ENCODE measurements at places on chromosomes 6 and 20.

- DNase-seq, result no peak
Measured at GRCh38 chr6:111604259-111605099, 1.2 kb downstream of the TRAF3IP2 start.

DNA sequence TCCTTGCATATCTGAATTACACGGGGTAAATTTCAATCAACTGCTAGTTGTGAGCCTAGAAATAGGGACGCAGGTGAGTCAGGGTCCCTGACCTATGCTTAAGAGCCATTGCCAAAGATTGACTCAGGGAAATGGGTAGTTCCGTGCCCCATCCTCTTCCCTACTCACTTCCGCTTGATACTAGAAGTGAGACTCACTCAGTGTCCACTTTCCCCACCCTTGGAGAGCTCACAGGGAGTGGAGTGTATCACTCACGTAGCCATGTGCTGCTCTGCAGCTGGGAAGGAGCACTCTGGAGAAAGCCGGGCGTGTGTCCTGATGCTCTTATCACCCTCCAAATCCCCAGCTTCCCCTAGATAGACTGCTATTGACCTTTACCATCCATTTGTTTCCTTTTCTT, 543 bp upstream of the MUC22 start:
- DNase-seq, result no peak

GRCh38 chr20:44420497-44420896, 55.2 kb upstream of the TTPAL start:
- DNase-seq, result no peak

DNA sequence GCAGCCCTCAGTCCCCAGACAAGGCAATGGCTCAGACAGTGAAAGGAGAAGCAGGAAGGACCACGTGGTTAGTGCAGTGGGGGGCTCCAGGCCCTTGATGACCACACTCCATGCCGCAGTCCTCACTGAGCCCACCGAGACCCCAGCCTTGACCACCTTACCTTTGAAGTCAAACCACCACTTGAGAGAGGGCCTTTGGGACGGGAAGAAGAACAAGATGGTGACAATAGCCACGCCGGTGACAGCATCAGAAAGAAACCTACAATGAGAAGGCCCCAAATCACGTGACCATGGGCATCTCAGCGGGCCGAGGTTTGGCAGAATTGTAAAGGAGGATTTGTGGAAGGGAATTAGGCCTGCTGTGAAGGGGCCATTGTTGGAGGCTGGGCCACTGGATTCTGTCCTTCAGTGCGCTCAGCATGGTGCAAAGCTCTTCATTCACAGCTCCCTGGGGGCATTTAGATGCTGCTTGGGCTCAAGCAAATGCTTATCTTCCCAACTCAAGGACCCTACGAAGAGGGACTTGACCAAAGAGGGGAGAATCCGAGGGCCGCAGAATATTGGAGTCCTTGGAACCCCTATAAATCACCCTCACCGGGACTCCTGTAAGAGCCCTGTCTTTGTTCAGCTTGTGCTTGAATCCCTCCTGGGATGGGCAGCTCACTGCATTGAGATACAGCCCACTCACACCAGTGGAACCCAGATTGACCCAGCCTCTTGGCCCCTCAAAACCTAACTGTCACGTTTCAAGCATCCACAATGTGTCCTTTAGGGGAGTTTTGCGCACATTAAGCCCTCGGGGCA, 33.2 kb upstream of the OCSTAMP start:
- DNase-seq, result no peak

GRCh38 chr6:15116889-15117288, 129.0 kb upstream of the JARID2 start:
- no peak for DNase-seq

GRCh38 chr6:56535626-56536025, 107.1 kb downstream of the DST start:
- DNase-seq, result no peak

DNA sequence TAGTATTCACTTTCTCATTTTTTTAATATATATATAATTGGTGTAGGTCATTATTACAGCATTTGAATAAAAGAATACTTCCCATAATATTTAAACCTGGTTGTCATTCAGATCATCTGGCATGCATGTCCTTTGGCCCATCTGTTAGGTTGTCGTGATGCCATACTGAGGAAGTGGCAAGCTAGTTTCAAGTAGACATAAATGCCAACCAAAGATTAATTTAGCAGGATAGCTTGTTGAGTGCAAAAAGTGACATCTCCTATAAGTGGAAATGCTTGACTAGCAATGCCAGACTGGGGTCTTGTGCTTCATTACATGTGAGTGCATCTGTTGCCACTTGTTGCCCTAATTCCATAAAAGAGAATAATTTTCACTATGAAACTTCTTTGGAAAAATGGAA, 1044.7 kb downstream of the GRIK2 start:
- DNase-seq, result no peak

- no peak for DNase-seq
Measured at GRCh38 chr20:46400828-46401477, 5.5 kb downstream of the ELMO2 start.

- DNase-seq, result no peak
Measured at GRCh38 chr6:132286298-132287019, 114.8 kb downstream of the MOXD1 start.

DNA sequence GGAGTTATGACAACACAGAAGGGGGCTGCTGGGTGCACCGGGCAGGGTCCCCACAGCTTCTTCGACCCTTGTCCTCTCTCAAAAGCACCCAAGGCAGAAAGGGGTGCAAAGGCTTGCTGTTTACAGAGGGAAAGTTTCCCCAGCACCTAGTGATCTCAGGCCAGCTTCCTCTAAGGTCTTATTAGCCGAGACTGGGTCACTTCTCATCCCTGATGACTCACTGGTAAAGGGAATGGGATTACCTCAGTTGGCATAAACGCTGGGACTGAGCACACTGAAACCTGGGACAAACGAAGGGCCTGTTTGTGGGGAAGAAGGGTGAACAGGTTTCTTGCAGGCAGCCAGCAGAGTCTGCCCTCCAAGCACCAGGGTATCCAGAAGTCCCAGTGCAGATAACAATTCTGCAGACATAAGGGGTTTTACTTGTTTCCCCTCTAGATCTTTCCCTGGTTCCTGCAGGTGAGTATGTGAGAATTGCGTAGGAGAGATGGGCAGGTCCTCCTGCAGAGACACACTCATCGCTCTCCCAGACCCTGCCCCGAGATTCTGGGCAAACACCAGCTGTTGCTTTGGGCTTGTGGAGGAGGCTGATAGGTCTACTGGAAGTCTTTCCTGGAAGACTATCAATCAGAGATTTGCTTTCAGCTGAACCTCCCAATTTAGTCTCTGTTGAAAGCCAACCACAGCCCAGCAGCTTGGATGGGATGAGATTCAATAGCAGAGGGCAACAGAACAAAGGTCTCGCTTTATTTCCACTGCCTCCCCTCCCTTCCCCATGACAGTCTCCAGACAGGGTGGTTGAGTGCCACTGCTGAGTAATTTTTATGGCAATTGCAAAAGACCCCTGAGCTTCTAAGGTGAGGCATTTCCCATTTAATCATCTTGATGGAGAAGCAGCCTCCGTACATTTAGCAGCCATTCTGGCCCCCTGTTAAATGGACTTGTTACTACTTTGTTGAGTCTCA, 25.7 kb downstream of the KCNG1 start:
- DNase-seq, result no peak

- no peak for DNase-seq
Measured at GRCh38 chr6:96792561-96793190, 44.6 kb downstream of the GPR63 start.

DNA sequence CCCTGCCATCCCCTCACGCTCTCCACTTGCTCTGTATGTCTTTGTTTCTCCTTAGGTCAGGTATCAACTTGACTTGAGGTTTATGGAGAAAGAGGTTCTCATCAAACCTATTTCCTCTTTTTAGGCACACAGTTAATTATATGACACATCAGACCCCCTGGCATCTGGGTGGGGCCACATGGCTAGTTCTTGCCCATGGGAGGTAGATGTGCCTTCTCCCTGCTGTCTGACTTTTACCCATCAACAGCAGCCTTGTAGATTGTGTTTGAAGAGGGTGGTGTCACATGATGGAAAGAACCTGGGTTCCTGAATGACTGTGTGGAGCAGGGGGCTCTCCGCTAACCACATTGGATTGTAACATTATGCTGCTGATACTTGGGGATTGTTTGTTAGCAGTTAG, 7.2 kb upstream of the UQCC2 start:
- DNase-seq, result no peak

DNA sequence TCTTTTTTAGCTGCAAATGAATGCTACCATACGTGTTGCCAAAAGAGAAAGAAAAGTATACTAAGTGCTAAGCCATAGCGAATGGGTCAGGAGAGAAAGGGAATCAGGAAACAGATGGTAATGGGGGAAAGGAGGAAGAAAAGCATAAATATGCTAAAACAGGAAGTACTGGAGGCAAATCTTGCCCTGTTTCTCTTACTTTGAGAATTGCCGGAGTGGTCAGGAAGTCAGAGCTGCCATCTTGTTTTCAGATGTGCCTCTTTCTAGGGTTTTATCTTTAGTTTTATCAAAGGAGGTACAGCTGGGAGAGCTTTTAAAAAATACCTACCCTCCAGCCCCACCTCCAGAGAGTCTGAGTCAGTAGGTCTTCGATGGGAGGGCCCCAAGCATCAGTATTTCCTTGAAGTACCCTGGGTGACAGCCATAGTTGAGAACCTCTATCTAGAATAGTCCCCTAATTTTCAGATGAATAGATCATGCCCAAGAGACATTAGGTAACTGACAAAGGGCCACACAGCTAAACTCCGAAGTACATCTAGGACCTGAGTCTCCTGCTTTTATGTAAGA, 193.3 kb downstream of the CLIC5 start:
- DNase-seq, result no peak

- no peak for DNase-seq
Measured at GRCh38 chr6:157527471-157527907, 146.5 kb downstream of the ZDHHC14 start.

DNA sequence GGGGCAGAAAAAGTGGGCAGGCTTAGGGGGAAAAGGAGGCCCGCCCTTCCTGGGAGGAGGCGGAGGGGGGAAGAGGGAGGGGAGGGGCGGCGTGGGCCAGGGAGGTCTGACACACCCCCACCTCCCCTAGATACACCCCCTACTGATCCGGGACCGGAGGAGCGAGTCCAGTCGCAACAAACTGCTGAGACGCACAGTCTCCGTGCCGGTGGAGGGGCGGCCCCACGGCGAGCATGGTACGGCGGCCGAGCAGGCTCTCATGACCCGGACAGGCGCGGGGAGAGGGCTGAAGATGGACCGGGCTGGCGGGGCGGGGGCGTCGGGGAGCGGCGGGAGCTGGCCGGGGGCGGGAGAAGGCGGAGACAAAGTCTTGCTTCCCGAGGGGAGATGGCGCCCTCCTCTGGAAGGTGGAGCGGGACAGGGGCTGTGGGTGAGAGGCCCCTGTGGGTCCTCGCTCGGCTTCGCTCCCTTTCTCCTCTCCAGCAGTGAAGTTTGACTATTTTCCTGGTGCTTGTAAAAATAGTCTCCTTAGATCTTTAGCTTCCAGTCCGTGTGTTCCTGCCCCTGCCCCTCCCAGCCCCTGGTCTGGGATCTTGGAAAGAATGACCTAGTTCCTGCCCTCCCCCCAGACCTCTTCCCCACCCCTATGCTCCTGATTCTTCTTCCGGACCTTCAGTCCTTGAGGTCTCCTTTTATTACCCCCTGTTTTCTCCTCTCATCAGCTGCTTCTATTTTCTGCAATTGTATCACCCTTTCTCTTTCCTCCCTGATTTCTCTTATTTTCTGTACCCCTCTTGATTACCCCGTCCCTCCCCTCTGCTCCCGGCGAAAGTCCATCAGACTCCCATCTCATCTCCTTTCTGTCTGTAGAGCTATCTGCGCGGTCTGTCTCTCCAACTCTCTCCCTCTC, 6.1 kb downstream of the SYNGAP1 start:
- peak; percentile 75 for DNase-seq

- DNase-seq, result no peak
Measured at GRCh38 chr6:6494677-6495076, 93.8 kb upstream of the LY86 start.

- no peak for DNase-seq
Measured at GRCh38 chr6:7198833-7199800, 91.4 kb downstream of the RREB1 start.

DNA sequence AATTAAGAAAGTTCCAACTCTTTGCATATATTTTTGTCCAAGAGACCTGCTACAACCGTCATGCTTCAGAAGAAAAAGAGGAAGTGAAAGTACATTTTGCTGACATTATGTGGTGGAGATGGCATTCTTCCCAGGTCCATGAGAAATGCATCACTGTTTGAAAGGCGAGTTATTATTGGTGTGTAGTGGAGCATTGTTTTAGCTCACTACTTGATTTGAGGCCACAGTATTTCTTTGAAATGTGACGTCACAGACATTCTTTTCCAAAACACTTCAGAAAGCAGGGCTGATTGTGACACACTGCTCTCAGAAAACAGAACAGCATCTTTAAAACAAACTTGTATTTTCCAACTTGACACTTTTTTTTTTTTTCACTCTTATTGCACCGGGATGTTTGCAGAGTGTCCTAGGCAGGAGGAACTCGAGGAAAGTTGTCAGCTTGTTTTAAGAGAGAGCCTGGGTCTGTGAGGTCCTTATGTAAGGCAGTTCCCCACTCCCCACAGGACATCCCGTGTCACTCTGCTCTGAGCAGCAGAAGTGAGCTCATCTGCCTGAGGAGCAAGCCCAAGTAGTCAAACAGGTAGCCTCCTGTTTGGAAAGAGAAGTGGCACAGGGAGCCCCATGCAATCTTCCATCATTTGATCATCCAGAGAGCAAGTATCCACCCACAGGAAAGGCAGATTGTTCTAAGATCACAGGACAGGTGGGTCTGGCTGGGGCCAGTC, 1.1 kb downstream of the SPTLC3 start:
- DNase-seq, result no peak

DNA sequence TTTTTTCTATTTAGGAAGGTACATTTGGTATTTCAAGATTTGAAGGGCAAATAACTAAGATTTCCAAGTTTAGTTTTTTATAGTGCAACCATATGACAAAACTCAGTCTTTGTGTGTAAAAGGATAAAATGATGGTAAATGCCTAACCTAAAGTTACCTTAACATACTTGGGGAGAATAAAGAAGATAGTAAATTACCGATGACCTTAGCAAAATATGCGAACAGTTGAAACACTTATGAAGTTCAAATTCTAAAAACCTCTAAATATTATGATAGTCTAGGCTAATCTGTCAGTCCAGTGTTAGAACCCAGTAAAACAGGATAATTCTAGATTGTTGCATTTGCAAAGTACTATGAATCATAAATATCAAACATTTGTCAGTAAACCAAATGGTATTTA, 127.5 kb downstream of the PTCHD4 start:
- DNase-seq, result no peak

GRCh38 chr6:158687506-158687905, 37.7 kb downstream of the SYTL3 start:
- DNase-seq, result no peak

Measured in stimulated activated CD8-positive, alpha-beta memory T cell treated with anti-CD3 and anti-CD28 coated beads, Interleukin-15, amount 100 ng/mL, for 48 hours (primary cell).